Colonic mucosa (tissue), 4 donors: ENCODE measurements at places on chromosomes 6 and 20. TPM values are rescaled to one million over a fixed set of nuclear protein-coding genes. Genes with fewer than 3 reads are reported as not detected.

GRCh38 chr20:61166324-61166723, 85.7 kb upstream of the CDH4 start:
- no peaks in the 10 kb centered on the region for H3K36me3 ChIP-seq
- H3K27me3 ChIP-seq, result no peaks in the 10 kb centered on the region
- H3K4me3 ChIP-seq, result no peak overlapping the region
- H3K27ac ChIP-seq, result no peak overlapping the region

GRCh38 chr6:44332585-44332984, 9.9 kb upstream of the SPATS1 start:
- no peak for DNase-seq
- peaks cover 8% of the 10 kb centered on the region for H3K27me3 ChIP-seq
- no peak overlapping the region for H3K27ac ChIP-seq
- H3K4me1 ChIP-seq, result no peaks in the 10 kb centered on the region
- H3K4me3 ChIP-seq, result no peak overlapping the region
- H3K36me3 ChIP-seq, result no peaks in the 10 kb centered on the region

TFAP2A gene
- 0.99 TPM for total RNA-seq

DNA sequence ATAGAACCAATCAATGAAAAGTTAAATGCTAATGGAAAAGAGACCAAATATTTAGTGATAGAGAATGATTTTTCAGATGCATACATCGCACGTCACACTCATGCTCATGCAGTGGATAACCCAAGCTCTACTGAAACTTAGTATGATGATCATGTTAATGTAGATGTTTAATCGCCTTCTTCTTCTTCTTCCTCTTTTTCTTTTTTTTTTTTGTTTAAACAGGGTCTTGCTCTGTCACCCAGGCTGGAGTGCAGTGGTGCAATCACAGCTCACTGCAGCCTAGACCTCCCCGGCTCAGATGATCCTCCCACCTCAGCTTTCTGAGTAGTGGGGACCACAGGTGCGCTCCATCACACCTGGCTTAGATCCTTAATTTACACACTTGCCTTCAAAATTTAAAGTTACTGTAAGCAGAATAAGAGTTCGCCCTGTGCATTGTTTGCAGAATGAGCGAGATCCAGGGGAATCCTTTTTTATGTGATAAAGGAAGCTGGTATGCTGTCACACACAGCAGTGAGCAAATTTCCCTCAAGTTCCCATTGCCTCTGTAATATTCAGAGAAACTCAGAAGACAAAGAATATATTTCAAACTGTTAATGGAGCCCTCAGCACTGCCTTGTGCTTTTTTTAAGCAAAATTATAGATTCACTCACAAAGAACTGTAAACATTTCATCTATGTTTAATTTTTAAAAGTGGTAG, 194.2 kb upstream of the SGK1 start:
- no peaks in the 10 kb centered on the region for H3K36me3 ChIP-seq
- no peak overlapping the region for H3K4me3 ChIP-seq
- no peak overlapping the region for H3K27ac ChIP-seq

DNA sequence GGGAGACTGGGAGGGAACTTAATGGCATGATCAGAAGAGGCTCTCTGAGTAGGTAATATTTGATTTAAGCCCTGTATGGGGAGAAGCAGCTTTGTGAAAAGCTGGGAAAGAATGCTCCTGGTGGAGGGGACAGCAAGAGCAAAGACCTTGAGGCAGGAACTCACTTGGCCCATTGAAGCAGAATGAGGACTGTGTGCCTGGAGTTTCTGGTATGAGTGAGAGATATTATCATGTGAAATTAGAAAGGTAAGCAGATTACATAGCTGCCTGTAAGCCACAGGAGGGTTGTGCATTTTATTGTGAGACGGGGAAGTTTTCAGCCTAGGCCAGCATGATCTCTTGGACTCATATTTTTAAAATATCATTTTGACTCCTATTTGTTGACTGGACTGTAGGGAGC, 502.1 kb downstream of the DHX35 start:
- no peak overlapping the region for H3K4me3 ChIP-seq
- no peak for DNase-seq
- no peaks in the 10 kb centered on the region for H3K27me3 ChIP-seq
- H3K27ac ChIP-seq, result no peak overlapping the region

- no peak overlapping the region for H3K27ac ChIP-seq
- no peak overlapping the region for H3K4me3 ChIP-seq
- no peak for DNase-seq
- no peaks in the 10 kb centered on the region for H3K36me3 ChIP-seq
- H3K27me3 ChIP-seq, result no peaks in the 10 kb centered on the region
- H3K4me1 ChIP-seq, result no peaks in the 10 kb centered on the region
Measured at GRCh38 chr6:121652726-121653623, 217.5 kb downstream of the GJA1 start.

DNA sequence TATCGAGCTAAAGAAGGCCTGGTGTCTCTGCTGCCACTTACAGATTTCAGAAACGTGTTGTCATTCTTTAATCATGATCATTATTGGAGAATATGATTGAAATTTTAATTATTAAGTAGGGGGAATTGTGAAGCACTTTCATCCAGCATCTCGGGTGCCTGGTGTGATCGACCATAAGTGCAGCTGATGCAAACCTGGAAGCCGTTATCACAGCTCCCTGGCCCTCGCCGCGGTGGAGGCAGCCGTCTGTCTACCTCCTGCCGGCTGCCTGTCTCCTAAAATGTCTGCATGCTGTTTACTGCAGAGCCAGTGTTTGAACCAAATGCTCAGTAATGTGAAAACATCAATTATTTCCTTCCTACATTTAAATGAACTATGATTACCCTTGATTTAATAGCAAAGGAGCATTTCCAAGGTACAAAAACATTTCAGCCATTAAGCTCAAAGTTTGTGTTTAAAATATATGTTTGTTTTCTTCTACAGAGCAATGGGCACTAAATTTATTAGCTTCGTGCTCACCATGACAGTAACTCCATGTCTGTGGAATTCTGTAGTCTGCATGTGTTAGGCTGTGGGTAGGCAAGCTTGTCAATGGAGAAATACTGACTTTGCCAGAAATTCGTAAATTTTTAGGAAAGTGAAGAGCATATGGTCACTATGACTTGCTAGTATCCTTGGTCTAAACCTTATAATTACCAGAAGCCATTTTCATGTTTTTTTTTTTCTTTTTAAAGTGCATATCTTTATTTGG, 184.5 kb upstream of the AGPAT4 start:
- DNase-seq, result no peak
- no peaks in the 10 kb centered on the region for H3K27me3 ChIP-seq
- no peak overlapping the region for H3K4me3 ChIP-seq
- H3K27ac ChIP-seq, result no peak overlapping the region

DNA sequence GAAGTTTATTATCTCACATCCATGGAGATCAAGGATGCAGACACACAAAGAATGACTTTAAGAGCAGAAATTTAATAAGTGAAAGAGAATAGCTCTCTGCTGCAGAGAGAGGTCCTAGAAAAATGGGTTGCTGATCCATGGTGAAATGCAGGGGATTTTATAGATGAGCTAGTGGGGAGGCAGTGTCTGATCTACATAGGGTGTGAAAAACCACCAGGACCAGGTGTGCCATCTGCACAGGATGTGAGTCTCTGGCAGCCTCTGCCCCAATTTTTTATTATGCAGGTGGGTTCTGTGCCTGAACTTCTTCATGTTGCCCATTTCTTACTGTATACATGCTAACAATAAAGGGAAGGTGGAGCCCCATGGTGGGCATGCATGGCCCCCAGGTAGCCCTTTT, 19.9 kb upstream of the NANP start:
- H3K36me3 ChIP-seq, result no peaks in the 10 kb centered on the region
- H3K27ac ChIP-seq, result no peak overlapping the region

- no peaks in the 10 kb centered on the region for H3K36me3 ChIP-seq
- H3K27ac ChIP-seq, result no peak overlapping the region
- DNase-seq, result no peak
Measured at GRCh38 chr6:150732765-150733539, 132.6 kb upstream of the MTHFD1L start.
